ENCODE measurements at places on chromosomes 5 and 9.

DNA sequence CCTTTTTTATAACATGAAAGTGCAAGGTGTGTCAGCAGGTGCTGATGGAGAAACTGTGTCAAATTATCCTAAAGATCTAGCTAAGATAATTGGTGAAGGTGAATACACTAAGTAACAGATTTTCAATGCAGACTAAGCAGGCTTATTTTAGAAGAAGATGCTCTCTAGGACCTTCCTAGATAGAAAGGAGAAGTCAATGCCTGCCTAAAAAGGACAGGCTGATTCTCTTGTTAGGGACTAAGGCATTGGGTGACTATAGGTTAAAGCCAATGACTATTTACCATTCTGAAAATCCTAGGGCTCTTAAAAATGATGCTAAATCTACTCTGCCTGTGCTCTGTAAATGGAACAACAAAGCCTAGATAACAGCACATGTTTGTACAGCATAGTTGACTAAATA lies 1682.4 kb downstream of the MAT2B start:
- DNase-seq = no peak

GRCh38 chr9:103355000-103355399 lies 359.9 kb downstream of the CYLC2 start:
- DNase-seq = no peak

GRCh38 chr5:131795879-131796792 lies 681 bp downstream of the FNIP1 start:
- peak; percentile 25 for DNase-seq

DNA sequence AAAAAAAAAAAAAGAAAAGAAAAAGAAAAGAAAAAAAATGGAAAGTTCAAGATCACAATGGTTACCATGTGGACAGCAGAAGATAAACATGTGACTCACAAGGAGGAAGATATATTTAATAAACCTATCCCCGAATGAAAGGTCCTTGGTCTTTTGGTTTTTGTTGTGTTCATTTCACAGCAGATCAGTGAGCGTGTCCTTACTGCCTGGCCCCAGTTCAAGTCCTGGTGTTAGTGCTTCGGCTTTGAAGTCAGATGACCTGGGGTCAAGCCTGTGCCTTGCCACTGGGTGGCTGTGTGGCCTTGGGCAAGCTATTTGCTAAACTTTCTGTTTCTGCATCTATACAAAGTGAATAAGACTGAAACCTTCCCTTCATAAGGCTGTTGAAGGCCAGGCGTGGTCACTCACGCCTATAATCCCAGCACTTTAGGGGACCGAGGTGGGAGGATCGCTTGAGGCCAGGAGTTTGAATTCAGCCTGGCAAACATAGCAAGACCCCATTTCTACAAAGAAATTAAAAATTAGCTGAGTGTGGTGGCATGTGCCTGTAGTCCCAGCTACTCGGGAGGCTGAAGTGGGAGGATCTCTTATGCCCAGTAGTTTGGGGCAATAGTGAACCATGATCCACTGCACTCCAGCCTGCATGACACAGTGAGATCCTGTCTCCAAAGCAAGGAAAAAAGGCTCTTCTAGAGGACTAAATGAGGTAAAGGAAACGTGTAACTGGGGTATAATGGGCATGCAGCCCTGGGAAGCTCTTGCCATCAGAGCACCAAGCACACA lies 94.5 kb upstream of the SPATA31D4 start:
- no peak for DNase-seq

GRCh38 chr5:34499001-34499734 lies 157.0 kb upstream of the RAI14 start:
- DNase-seq = no peak
